ENCODE measurements at places on chromosomes 12 and 14.
A peak's percentile ranks its signal among the peaks of the same experiment; 100 is the strongest.

DNA sequence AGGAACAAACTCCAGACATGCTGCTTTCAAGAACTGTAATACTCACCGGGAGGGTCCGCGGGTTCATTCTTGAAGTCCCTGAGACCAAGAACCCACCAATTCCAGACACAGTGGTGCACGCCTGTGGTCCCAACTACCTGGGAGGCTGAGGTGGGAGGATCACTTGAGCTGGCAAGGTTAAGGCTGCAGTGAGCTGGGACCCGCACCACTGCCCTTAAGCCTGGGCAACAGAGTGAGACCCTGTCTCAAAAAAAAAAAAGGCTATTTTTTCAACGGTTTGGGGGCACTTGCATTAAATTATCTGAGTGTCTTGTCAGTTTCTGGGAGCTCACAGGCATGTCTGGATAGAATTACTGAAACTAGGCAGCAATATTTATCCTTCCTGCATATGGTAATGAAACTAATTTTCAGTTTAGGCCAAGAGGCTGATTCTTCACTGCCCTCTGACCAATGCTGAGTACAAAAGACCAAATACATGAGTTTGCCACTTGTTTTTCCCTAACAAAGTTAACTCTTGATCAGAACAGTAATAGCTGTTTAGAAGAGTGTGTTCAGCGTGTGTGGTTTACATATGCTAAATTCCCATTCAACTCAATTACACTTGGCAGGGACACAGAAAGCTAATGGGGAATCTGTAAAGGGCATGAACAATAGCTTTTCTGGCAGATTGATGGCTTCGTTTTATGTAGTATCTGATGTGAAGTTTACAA is 65.8 kb upstream of the RASSF3 start:
- no peak for DNase-seq

DNA sequence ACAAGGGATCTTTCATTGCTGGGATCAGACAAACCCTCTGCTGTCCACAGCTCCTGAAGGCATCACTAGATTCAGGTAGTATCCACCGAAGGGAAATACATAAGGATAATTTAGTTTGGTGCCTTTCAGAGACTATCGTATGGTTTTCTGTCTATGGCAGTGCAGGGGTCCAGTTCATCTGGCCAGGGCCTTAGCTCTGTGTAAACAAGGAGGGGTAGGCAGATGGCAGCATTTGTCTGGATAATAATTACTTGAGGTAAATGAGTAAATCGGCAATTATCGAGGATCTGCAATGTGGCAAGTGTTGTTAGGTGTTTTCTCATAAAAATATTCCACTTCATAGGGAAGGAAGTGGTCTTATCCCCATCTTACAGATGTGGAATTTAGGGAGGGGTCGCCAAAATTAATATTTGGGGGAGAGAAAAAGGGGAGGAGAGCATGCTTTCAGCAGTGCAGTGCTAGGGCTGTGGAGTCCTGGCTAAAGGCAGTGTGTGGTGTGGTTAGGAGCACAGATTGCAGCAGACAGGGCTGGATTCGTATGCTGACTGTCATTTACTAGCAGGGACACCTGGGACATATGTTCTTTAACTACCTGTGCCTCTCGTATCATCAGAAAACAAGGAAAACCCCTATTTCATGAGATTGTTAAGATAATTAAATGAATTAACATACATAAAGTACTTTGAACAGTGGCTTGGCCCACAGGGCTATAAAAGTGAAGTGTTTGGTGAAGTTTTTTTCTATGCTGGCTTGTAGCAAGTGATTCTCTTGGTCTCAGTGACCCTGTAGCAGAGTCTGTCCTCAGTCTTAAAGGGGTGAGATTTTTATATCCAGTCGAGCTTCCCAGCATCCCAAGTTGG is 27.1 kb downstream of the RASSF8 start:
- DNase-seq, result no peak

DNA sequence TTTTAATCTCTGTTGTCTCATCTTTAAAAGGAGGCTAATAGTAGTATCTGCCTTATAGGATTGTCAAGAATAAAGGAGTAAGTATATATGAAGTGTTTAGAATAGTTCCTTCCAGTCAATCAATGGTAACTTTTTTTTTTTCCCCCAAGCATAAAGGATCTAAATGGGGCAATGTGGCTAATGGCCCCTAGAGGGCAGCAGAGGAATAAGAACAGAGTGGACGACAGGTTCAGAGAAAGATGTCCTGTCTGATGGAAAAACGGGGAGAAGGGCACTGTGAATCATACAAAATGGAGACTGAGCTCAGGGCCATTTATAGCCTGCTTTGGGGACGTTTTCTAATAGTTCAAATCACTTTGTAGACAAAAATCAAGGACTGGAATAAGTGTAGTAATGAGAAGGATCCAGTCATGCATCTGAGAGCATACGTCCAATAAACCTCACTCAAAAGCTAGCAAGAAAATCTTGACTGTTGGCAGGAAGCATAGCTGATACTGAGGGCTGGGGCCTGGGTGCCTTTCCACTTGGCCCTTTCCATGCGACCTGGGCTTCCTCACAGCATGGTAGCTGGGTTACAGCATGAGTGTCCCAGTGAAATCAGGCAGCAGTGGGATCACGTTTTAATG is 51.3 kb downstream of the IFNG-AS1 start:
- DNase-seq, result peak; percentile 29

DNA sequence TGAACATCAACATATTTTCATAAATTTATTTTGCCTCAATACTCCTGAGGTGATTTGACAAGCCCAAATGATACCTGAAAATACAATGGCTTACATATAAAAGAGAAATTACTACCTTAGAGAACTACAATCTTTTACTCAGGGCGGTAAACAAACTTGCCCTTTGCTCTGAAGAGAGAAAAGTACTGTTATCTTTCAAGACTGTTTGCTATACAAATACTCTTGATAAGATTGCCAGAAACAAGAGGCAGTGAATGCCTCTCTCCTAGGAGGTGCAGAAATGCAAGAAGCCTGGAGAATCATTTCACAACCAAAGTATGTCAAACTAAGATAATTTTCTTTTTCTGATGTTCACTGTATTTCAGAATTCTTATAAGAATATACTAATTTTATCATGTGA is 160.3 kb downstream of the ALX1 start:
- DNase-seq, result no peak

GRCh38 chr12:34398706-34399630 is 376.7 kb downstream of the ALG10 start:
- no peak for DNase-seq

- DNase-seq, result no peak
These were observed 1.1 kb downstream of the IFNG start for GRCh38 chr12:68158432-68158831.

- no peak for DNase-seq
These were observed 25.7 kb downstream of the FBXO33 start for GRCh38 chr14:39406560-39406959.

- no peak for DNase-seq
These were observed 386.9 kb downstream of the ZFP36L1 start for GRCh38 chr14:68405961-68406360.

Measured in NK-92 treated with Interleukin-12 subunit alpha and Interleukin-12 subunit beta, amount 100 ng/mL, for 24 hours (cell line).